ENCODE measurements at places on chromosomes 7 and 10.

DNA sequence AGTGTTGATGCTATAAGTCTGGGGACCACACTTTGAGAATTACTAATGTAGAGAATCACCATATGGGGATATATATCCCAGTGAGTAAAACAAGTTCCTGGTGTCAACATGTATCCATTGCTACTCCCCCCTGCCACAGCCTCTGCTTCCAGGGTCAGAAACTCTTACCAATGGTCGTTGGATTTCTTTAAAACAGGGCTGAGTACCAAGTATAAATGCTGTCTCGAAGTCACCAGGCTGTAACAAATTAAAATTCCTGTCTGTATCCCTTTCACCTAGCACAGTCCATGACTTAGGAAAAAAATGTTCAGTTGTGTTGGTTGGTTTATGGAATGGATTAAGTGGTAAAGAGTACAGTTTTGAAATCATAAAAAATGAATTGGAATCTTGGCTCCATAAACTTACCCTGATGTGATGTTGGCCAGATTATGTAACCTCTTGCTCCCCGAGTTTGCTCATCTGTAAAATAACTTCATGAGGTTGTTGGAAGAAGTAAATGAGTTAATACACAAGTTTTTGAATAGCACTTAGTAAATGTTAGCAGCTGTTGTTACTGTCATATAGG, 364.0 kb upstream of the LRGUK start:
- DNase-seq, result no peak

DNA sequence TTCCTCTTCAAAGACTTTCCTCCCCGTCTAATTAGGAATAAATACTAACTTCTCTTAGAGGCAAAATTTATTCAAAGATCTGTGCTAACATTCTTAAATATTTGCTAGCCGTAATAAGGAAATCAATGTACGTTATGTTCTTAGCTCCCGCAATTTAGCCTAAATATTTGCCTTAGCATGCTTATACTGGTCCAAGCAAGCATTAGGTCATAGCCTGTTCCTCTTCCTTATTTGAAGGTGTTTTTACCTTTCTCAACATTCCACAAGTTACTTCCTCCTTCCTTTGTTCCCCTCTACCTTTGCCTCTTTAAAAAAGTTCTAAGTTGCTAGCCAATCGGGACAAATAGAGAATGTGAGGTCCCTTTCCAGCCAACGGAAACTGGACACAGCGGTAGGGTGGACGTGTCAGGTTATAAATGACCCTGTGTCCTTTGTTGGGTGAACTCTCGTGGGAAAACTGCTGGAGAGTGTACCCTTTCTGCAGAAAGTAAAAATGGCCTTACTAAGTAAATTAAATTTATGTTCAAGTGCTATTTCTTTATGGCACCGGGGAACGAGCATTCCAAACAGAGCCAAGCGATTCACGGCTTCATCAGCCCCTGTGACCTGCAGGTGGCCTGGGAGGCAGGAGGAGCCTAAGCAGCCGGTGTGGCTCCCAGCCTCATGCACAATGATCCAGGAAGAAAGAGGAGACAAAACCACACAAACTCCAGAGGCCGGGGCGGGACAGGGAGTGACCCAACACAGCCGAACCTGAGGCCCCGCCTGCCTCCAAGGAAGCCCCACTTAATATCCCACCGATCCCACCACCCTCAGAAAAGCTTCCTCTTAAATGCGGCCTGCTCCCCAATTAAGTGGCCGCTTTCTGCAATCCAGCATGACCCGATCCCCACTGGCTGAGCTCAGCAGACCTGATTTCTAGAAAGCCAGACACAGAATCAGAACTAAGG, 67.0 kb downstream of the ZRANB1 start:
- no peak for DNase-seq

- DNase-seq, result no peak
Measured at GRCh38 chr7:113094517-113095249, 8.1 kb upstream of the GPR85 start.

GRCh38 chr10:3701491-3701890, 83.5 kb downstream of the KLF6 start:
- no peak for DNase-seq

DNA sequence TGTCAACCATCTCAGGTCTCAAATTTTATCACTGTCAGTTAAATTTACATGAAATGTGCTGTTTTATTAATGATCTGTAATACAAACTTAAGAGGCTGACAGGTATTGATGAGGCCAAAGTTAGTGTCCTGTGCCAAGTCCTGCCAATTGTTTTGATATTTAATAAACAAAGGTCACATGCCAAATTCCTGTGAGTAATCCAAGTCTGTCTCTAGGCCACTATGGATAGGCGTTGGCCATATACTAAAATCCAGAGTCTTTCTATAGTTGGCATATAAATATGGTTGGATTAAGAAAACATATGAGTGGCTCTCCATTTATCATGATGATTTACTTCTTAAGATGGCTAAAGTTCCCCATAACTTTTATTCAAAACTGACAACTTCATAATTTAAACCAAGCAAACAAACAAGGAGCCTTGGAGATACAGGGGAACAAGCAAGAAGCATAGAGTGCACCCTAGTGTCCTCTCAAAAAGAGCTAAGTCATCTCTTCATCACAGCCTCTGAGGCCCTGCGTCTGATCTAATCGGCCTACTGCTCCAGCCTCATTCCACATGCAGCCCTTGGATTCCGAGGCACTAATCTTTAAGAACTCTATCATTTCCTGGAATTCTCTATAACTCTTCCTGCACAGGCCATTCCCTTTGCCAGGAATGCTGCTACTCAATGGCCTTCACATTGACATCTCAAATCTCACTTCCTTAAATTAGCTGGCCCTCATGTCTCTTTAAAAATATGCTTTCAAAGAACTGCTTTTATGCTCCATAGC, 32.7 kb upstream of the NRCAM start:
- no peak for DNase-seq

GRCh38 chr7:72785166-72785955, 42.6 kb downstream of the TYW1B start:
- no peak for DNase-seq

- DNase-seq, result no peak
Measured at GRCh38 chr7:158278745-158279320, 308.8 kb downstream of the PTPRN2 start.

GRCh38 chr7:95871075-95871848, 98.9 kb downstream of the DYNC1I1 start:
- DNase-seq, result no peak

GRCh38 chr7:114073701-114074100, 154.9 kb upstream of the PPP1R3A start:
- DNase-seq, result no peak

GRCh38 chr7:12731214-12731656, 43.8 kb downstream of the ARL4A start:
- DNase-seq, result no peak

GRCh38 chr10:24162206-24162985, 46.5 kb upstream of the KIAA1217 start:
- no peak for DNase-seq

GRCh38 chr10:59633063-59633462, 76.6 kb downstream of the SLC16A9 start:
- no peak for DNase-seq

DNA sequence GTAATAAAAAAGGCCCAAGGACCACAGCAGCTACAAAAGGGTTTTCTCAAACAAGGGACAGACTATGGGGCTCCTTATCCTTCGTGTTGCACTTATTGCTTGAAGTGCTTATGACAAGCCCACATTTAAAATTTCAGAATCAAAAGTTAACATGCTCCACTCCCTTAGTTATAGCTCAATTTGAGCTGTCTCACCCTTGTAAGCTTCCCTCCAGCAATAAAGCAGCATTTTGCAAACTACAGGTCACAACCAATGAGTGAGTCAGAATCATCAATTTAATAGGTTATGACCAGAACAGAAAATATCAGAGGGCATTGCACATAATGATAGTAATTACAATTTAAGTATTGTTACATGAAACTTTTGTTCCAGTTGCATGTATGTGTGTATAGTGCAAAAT, 53.0 kb downstream of the IMMP2L start:
- DNase-seq, result no peak

- DNase-seq, result no peak
Measured at GRCh38 chr10:82089327-82089726, 214.3 kb downstream of the NRG3 start.

- DNase-seq, result no peak
Measured at GRCh38 chr10:129027906-129028305, 439.1 kb upstream of the MGMT start.

- no peak for DNase-seq
Measured at GRCh38 chr7:116752305-116753074, 80.5 kb downstream of the MET start.

DNA sequence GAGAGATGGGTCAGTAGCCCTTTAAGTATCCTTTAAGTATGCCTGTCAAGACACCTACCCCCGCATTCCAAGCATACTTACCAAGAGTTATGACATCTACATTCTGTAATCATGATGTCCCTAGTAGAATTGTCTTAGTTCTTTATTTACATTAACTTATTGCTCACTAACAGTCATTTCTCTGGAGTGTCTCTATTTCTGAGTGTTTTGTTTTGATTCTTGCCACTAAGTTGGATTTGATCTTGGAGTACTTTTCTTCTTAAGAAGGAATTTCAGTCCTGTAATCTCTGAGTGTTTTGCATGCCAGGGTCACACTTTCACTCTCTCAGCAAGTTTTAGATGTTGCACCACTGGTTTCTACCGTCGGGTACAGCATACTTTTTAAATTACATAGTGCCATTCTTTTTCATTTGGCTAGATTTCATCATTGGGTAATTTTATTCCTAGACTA, 1053.9 kb downstream of the KCNMA1 start:
- DNase-seq, result no peak

- no peak for DNase-seq
Measured at GRCh38 chr10:72014197-72014596, 50.0 kb downstream of the CHST3 start.

DNA sequence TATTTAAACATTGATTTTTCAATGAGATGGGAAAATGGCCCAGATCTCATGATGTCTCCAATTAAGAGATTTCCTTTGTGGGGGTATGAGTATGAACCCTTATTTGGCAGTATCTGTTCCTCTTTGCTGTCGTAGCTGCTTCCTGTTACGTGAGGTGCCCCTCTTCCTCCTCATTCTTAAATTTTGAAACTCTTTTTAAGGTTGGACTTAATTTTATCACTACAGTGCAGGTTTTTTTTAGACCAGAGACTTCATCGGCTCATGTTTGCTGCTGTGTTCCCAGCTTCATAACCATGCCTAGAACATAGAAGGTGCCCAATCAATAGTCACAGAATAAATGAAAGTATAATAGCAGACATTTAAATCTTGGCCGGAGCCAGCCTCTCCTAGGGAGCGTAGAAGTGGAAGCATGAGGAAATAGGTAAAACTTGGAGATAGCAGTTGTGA, 2.4 kb downstream of the MIOS start:
- no peak for DNase-seq

GRCh38 chr10:17113889-17114540, 15.6 kb downstream of the CUBN start:
- no peak for DNase-seq

DNA sequence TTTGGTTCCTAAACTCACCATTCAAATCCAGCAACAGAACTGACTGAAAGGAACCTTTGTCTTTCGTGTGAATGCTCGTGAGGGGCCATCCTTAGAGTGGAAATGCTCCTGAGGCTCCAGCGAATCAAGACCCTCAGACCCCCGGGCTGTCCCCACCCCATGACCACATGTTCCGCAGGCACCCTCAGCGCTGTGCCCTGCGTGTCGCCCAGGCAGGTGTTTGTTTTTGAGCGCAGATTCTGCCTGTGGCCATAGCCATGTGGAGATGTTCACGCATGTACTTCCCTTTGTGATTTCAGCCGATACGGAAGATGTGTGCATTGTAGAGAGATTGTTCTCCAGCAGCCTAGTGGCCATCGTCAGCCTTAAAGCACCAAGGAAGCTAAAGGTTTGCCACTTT, 24.2 kb downstream of the WIPI2 start:
- DNase-seq, result no peak

- DNase-seq, result no peak
Measured at GRCh38 chr7:71389976-71390375, 258.0 kb downstream of the GALNT17 start.

GRCh38 chr10:25029519-25029918, 13.1 kb downstream of the THNSL1 start:
- DNase-seq, result no peak

GRCh38 chr7:5437987-5438386, 14.4 kb upstream of the TNRC18 start:
- no peak for DNase-seq

DNA sequence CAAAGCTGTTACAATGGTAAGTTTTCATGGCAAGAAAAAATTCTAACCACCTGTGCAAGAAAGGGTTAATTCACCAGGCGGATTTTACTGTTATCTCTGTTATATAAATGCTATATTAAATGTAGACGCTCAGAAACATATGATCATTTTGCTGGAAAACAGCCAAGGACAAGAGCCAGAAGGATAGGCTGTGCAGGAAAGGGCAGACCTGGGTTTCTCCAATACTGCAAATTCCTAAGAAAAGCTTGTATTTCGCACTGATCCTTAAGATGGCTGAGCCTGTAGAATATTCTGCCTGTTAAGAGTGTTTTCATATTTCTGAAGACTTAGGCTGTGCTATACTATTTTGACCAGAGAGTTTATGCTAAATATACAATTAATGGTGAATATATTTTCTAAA, 564.1 kb upstream of the KCND2 start:
- no peak for DNase-seq

DNA sequence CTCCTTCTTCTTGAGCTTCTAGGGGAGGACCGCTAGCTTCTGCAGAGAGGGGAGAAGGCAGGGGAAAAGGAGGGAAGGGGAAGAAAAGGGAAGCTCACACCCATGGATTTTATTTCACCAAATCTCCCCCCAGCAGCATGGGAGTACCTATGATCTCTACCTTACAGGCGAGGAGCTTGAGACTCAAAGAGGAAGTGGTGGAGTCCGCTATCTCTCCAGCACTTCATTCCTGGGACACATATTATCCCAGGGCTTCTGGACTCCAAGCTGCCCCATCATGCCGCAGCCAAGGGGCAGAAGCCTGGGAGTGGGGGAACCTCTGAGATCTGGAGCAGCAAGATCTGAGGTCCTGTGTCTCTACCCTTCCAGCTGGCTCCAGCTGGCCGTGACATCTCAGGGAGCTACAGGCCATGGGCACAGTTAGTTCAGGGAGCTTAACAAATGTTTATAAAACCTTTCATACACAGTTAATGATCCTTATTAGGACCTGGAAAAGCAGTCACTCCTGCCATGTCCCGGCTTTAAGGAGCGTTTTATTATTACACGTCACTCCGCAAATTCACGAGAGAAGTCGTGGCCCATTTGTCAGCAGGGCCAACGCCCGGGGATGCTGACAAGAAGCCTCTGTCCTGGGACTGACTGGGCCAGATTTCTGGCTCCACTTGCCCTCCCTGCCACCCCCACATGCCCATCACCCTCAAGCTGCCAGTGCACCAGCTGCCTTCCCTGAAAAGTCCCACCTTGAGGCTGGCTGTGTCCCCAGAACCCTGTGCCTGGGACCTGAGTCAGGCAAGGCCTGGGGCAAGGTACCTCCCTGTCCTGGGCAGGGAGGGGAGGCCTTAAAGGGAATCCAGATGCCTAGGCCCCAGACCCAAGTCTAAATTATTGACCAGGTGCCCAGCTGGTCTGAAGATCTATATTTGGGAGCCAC, 132.1 kb upstream of the ZMIZ1 start:
- DNase-seq, result no peak

DNA sequence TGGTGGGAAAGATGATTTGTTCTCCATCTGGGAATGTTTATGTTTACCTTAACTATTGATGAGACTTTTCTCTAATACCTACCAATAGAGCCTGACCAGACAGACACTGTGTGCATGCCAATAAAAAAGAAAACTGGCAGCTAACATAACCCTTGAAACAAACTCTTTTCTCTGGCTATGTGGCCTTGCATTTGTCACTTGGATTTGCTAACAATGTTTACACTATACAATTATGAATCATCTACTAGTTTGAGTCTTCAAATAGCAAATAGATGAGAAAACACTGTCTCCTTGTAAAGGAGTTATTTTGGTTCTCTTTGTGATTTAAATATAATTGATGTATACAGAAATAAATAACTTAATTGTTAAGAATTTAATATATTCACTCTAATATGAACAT, 273.1 kb downstream of the SEMA3D start:
- no peak for DNase-seq
